ENCODE measurements at places on chromosomes 1 and 21.

- no peak for DNase-seq
Observed at GRCh38 chr1:101003012-101003650, 22.5 kb downstream of the DPH5 start.

DNA sequence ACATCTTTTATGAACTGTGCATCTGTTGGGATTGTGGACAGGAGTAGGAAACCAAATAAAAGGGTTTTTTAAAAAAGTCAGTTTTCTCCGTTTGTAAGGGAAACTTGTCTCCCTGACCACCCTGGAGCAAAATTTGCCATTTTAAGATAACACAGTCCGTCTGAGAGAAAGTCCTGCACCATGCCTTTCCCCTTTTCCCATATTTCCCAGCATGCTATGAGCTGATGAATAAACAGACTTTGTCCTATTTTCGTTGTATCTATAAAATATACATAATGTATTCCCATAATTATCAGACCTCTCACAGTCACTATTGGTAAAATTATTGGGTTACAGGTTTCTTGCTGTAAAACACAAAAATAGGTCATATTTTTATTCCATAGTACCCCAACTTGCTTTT lies 1.7 kb upstream of the AKT3 start:
- DNase-seq = no peak

- DNase-seq = no peak
Observed at GRCh38 chr1:46697053-46697452, 21.9 kb downstream of the EFCAB14 start.

- no peak for DNase-seq
Observed at GRCh38 chr1:67843331-67843730, 10.1 kb upstream of the GNG12 start.

GRCh38 chr1:160219062-160219929 lies 14.1 kb downstream of the PEA15 start:
- peak; percentile 36 for DNase-seq

GRCh38 chr1:1298861-1299685 lies 8.7 kb downstream of the ACAP3 start:
- DNase-seq = peak; percentile 70

DNA sequence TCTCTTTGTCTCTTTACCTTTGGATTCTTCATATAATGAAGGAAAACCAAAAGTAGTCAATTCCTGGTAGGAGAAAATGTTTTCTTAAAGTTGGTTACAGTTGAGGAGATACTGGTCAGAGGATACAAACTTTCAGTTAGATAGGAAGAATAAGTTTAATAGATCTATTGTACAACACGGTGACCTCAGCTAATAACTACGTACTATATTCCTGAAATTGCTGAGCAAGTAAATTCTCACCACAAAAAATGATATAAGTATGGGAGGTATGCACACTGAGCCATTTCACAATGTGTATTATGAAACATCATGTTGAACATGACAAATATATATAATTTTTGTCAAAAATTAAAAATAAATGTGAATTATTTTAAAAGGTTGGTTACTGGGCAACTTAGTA lies 20.4 kb downstream of the SSX2IP start:
- no peak for DNase-seq

- no peak for DNase-seq
Observed at GRCh38 chr1:168328731-168329364, 48.2 kb downstream of the TBX19 start.

DNA sequence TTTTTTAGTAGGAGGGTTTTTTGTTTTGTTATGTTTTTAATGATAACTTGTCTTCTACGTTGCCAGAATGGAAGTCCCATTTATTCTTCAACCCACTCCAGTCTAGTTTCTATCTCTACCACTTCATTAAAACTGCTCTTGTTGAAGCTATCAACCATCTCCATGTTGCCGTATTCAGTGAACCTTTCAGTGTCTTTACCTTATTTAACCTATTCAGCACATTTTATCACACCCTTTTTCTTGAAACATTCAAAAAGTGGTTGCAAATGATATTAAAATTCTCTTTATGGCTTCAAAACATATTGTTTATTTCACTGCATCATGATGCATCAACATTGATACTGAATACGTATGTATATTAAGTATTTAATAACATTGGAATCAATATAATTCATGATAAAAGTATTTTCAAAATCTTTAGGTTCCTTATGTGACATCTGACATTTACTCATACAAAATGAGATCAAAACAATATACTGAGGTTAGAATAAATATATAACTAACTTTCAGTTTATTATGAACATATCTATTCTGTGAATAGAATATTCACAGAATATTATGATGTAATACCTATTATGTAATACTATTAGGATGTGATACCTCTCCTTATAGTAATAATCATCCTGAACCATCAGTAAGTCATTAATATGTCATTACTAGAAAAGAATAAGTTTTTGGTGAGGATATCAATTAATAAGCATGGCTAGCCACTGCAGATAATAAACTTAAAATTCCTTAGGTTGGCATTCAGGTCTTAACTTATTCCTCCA lies 52.0 kb upstream of the ADAR start:
- no peak for DNase-seq

DNA sequence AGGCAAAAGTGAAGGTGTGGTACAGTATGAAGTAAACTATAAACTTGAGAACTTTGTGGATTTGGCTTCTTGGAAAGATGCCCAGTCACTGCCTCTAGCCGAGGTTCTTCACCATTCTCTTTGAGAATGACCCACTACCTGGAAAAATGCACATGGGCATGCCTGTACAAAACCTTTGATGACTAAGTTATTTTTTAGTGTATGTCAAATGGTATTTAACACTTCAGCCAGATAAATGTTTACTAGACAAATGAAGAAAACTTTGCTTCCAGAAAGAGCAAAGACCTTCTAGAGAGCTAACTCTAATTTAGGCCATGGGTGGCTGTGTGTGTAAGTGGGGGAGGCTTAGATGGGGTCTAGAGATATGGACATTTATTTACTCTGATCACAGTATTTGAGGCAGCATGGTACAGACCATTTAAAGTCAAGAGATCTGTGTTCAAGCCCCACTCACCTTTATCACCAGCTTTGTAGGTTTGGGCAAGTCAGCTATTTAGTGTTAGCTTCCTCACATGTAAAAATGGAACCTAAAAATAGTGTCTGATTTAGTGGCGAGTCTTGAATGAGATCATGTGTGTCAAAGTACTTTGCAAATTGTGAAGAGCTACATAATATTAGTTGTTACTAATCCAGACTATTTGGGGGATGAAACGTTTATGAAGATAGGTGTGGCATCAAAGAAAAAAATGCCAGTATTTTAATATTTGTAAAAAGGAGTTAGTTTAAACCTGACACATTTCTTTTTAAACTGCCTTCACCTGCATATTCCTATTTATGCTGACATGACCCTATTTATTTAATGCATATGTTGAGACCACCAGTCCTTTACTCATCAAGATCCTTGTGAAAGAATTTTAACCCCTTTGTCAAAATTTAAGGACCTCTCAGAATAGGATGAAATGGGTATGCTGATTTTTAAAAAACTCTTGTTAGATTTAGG lies 20.2 kb downstream of the NFYC start:
- DNase-seq = no peak

DNA sequence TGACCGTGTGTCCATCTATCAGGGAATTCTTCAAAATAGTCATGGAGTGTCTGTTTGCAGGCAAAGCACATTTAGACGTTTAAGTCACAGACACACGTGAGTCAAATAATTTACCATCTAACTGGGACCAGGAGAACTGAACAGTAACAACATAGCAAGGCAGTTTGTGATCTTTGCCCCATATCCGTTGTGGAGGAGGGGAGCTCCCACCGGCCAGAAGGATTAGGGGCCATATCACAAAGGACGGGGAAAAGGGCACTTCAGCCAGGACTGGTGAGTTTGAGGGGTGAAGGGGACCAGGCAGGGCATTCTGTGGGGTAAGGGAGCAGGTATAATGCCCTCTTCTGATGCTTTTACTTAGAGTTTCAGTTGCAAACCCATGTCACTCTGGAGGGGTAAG lies 22.9 kb downstream of the ELAPOR1 start:
- no peak for DNase-seq

DNA sequence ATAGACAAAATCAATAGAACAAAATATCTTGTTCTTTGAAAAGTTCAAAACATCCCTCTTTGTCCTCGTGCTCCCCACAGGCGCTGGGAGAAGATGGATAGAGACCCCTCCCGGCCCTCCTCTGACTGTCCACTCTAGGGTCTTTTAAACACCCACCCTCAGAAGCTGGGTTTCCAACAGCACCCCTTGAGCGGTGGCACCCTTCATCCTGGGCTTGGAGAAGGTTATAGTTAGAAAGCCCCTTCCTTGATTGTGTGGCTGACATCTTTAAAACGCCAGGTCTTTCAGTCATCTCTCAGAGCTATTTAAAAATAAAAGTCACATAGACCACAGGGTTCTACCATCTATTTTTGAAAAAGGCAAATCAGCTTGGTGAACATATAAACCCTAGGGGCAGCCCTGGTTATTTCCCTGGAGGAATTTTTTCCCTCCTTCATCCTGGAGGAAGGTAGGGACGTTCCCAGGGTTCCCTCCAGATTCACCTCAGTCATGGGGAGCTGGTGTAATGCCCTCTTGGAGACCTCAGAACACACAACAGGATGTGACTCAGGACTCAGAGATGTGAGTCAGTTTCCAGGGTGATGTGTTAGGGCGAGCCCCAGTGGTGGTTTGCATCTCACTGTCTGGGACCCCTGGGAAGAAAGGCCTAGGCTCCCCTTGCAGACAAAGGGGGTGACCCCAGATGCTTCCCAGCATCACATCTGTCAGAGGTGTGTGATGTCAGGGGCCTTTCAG lies 138.5 kb downstream of the CLIC6 start:
- DNase-seq = no peak

DNA sequence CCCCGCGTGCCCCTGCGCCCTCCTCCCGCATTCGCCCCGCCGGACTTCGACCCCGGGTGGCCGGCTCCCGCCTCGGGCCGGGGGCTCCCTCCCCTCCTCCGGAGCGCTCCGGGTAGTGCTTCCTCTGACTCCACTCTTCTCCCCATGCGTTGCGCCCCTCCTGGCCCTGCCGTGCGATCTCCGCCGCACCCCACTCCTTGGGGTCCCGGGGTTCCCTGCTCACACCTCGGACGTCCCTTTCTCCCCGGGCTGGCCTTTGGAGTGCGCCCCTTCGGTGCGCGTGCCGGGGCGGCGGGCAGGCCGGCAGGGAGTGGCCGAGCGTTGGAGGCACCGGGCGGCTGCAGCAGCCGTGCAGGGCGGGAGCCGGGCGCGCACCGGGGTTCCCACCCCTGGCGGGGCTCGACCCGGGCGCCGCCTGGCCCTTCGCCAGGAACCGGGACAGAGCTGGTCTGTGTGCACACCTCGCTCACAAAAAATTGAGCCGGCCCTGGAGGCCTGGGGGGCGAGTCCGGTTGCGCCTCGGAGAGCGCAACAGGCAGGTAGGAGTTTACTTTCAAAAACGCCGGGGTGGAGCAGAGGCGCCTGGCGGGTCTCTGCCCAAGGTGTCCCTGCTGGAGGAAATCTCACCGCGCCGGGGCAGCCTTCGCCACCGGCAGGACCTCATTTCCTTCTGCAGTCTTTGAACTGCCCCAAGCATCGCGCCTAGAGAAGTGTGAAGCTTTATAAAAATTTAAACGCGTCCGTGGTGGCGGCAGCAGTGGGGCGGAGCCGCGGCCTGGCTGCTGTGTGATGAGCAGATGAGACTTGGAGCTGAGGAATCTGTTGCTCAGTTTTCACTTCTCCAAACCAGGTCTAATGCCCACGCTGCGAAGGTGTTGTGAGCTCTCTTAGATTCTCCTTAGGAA lies 650 bp downstream of the VANGL1 start:
- peak; percentile 33 for DNase-seq

DNA sequence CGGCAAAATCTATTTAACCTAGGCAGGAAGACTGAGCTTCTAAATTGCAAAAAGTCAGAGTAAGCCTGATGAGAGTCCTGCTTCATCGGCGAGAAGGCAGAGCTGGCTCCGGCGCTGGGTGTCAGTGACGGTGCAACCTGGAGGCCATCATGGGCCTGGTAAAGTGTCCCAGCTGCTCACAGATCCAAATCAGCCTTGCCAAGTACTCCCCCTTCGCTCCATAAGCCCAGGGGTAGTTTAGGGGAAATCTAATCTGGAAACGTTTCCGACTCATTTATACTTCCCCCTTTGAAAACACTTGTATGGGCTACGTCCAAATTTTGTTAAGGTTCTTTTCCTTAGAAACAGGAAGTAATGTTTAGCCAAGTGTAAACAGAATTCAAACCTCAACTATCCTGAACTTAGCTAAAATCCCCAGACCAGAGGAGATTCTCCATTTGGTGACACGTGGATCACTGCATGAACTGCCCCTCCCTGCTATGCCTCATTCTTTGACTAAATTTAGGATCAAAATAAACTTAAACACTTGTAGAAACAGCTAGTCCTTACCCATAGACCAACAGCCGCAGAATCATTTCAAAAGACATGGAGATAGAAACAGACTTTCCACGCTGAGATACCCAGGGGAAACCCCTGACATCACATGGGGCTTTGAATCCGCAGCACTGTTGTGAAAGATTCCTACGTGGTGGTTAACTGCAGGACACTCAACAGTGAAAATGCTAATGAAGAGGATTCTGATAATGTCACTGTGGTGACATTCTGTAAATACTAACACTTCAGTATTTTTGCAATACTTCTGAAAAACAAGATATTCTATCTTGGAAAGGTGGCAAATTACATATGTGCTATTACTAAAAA lies 172.7 kb downstream of the TGFBR3 start:
- DNase-seq = no peak

GRCh38 chr1:200483491-200484143 lies 73.8 kb upstream of the ZNF281 start:
- no peak for DNase-seq

- DNase-seq = no peak
Observed at GRCh38 chr21:38859852-38860251, 54.1 kb downstream of the ETS2 start.

DNA sequence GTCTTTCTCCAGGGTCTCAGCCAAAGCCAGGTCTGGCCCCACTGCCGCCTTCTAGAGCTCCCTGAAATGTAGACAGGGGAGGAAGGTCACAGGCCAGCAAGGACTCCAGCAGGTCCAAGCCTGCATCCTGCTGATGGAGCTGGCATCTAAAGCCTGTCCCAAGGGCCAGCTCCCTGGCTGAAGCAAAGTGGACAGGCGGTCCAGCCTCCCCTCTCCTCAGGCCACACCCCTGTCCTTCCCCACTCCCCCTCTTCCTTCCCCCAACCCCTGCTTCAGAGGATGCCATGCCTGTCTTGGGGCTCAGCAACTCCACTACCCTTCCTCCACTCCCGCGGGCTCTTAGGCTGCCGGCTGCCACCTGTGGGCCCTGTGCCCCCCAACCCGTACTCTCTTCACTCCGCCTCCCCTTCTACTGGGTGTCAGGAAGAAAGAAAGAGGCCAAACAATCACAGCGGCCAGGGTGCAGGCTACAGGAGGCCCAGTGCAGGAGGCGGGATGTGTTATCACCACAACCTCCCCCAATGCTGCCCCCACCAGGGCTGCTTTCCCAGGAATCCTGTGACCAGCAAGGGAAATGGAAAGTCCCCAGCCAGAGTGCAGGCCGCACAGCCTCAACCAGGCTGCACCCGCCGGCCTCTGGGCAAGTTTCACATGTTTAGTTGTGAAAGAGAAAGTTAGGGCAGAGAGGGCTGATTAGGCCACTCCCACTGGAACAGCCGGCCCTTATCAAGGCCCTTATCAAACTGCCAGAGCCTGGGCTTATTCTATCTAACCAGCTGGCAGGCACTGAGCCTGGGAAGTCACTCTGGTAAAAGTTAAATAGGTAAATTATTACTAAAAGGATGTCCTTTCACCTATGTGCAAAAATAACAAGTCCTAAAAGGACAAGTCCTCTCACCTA lies 34.1 kb downstream of the ACOT7 start:
- DNase-seq = peak; percentile 41
